ENCODE measurements at places on chromosomes 12 and 14.

- DNase-seq: no peak
These were observed 74.2 kb downstream of the TMTC1 start for GRCh38 chr12:29709496-29710040.

GRCh38 chr14:95132760-95133159 lies 24.6 kb downstream of the DICER1 start:
- no peak for DNase-seq

GRCh38 chr12:21568115-21568514 lies 36.5 kb downstream of the GYS2 start:
- DNase-seq: no peak

GRCh38 chr12:6927379-6928021 lies at the start of gene ATN1:
TSS of gene ATN1 (plus strand) at chr12:6927959. CDS start at chr12:6934002, 6,043 bp downstream.
- no peak for DNase-seq

DNA sequence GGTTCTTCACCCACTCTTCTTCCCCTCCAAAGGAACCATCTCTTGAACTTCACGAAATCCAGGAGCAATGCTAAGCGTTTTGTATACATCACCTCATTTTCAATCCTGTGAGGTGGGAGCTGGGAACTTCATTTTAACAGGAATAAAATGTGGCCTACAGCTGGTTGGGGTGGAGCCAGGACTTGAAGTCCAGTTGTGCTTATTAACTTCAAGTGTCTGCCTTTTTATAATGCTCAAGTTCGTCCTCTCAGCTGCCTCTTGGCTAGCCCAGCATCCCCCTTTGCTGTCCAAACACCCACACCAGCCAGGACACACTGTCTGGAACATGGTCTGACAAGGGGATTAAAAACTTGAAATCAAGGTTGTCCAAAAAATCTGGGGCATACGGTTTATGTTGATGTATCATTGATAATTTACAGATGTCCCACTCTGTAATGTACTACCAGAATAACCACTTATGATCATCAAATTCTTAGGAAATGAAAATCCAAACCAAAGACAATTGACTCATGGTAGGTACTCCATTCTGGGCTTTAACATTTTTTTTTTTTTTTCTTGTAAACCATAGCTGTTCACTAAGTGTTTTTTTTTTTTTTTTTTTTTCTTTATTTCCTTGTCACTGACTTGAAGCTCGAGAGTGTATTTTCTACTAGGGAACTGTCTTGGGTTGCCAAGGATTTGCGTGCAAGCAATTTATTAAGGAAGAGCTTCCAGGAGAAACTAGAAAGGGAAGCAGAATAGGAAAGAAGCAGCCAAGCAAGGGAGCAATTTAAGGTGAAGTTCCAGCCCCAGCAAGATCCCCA lies 252.3 kb downstream of the EFCAB11 start:
- no peak for DNase-seq

- no peak for DNase-seq
These were observed 29.7 kb downstream of the NOS1 start for GRCh38 chr12:117331691-117332090.

DNA sequence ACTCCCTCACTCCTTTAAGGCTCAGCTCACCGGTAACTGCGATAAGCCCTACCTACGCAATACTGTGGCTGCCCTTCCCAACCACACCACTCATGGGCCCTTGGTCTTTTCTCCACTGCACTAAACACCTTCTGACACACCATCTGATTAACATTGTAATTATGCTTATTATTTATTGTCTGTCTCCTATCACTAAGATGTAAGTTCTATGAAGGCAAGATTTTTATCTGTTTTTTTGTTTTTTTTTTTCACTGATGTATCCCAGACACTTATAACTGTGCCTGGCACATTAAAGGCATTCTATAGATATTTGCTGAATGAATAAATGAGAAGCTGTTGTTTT lies 34.2 kb upstream of the PYGL start:
- no peak for DNase-seq

DNA sequence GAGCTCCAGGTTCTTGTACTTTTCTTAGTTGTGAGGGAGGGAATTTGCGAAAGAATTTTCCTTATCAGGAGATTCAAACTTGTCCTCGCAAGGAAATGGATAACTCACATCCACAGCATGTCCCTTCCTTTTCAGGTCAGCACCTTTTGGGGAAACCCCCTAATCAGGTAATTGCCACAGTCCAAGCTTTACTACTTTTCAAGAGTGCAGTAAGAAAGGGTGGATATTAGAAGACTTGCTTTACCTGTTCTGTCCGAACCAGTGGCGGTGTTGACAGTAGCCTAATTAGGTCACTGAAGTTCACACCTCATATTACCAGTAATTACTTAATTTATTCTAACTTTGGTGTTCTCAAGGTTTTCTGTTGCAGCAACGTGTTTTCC lies 6.7 kb upstream of the C12orf50 start:
- DNase-seq: peak; percentile 3

- no peak for DNase-seq
These were observed 316.1 kb downstream of the GALC start for GRCh38 chr14:87676814-87677437.

GRCh38 chr12:19712041-19712440 lies 272.7 kb downstream of the AEBP2 start:
- DNase-seq: no peak

DNA sequence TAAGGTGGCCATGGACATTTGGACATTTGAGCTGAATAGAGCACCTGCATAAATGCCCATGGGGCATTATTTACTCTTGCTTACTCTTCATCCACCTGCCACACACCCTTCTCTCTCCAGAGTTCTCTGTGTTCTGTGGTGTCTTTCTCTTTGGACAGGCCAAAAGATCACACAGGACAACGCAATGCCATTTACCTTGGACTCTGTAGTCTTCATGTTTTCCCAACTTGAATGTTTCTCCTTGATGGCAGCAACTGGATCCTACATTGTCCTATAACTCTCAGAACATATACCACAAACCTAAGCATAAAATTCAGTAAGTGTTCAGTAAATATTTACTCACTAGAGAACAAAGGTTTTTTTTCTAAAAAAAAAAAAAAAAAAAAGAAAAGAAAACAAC lies 41.7 kb upstream of the PTHLH start:
- no peak for DNase-seq
